ENCODE measurements at places on chromosomes 4 and X.

DNA sequence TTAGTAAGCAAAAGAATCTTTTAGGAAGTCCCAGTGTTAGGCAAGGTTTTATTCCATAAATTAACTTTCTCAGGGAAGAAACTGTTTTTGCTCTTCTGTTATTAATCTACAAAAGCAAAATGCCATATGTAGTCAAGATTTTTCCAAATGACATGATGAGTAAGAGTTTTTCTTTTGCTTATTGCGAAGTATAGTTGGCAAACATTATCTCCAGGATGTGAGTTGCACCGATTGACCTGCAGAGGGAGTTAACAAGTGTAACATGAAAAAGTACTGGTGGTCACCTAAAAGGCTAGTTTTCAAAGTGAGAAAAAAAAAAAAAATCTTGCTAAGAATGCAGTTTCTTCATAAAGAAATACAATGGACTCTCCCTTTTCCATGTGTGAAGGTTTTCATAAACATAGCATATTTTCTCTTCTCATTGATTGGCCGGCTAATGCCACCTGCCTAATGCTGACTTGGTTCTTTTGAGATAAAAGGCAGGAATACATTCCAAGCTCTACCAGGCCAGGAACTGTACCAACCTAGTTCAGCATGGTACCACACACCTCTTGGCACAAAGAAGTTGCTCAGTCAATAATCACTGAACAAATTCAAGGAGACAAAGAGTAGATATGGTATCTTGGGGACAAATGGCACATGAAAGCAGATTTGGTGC, 100.2 kb downstream of the LNX1 start:
- DNase-seq, result no peak

DNA sequence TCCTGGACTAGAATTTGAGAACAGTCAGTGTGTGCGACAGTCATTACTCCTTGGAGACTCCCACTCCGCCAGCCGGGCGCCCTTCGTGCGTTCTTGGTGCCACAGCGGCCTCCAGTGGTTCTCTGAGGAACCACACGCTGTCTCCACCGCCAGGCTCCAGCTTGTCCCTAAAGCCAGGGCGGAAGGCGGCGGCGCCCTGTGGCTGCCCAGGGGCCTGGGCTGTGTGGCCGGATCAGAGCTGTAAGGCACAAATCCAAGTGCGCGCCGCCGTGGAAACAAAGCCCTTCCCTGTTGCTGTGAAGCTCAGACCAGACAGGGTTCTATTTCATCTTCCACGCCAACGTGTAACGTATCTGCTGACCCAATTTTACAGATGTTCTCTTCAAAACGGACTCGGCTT, 34.2 kb downstream of the IDS start:
- DNase-seq, result peak; percentile 36

DNA sequence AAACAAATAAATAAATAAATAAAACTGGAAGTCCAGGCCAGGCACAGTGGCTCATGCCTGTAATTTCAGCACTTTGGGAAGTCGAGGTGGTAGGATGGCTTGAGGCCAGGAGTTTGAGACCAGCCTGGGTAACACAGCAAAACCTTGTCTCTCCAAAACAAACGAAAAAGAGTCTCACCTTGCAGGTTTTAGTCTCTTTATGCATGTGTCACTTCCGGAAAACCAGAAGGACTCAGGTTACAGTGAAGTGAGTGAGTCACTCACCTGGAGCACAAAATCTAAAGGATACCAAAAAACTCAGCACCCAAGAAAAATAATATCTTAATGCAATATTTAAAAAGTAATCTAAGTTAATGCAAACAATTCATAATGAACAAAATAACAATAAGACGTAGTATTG, 20.1 kb upstream of the SLC34A2 start:
- DNase-seq, result no peak

GRCh38 chr4:48985602-48985975, 486 bp upstream of the CWH43 start:
- no peak for DNase-seq

DNA sequence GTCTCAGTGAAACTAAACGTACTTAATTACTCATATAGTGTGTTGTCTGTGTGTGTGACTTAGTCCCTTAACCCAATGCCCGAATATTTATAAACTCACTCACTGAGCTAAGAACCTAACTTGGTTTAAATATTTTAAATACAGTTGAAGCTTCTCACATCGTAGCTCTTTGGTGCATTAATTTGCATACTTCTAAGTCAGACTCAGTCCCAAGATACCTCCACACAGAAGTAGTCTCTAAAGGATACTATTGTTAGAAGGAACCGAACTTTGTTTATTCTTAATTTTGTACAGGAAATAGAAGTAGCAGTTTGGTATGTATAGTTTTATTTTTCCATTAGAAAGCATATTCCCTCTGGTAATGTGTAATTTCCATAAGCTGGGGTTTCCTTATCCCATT, 54.0 kb upstream of the NKAP start:
- no peak for DNase-seq

- no peak for DNase-seq
These were observed 12.1 kb upstream of the ING2 start for GRCh38 chr4:183492791-183493222.

DNA sequence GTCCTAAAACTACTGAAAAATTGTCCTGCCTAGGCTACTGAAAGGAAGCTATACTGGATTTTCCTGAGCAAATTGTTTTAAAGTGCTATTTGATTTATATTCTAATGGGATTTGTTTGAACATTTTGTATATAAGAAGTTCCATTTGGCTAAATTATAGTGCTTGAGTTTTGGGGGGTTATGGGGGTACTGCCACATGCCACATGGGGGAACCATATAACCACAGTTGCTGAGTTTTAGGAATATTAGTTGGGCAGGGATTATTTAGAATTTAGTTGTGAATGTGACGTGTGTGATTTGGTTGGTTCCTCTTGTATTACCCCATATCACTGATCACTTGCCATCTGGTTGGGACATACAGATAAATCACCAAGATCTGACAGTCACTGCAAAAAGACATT, 224.5 kb upstream of the TAPT1 start:
- no peak for DNase-seq

- DNase-seq, result no peak
These were observed 20.3 kb downstream of the P2RY8 start for GRCh38 chrX:1516596-1517104.

GRCh38 chr4:86848732-86849619, at the start of gene SLC10A6:
SLC10A6 (minus strand) TSS chr4:86849384; CDS start chr4:86849115, 269 bp downstream.
- DNase-seq, result no peak

- DNase-seq, result peak; percentile 16
These were observed 152.0 kb upstream of the SLC4A4 start for GRCh38 chr4:71186566-71187403.

- DNase-seq, result no peak
These were observed 568 bp downstream of the FHDC1 start for GRCh38 chr4:152936446-152937335.

- peak; percentile 5 for DNase-seq
These were observed 23.5 kb downstream of the NDP start for GRCh38 chrX:43949669-43950068.

- DNase-seq, result no peak
These were observed 56.4 kb upstream of the PAK3 start for GRCh38 chrX:111039606-111040005.

GRCh38 chrX:37753384-37753783, 26.5 kb upstream of the CYBB start:
- DNase-seq, result no peak

GRCh38 chr4:144674711-144675110, 28.8 kb downstream of the HHIP start:
- no peak for DNase-seq

DNA sequence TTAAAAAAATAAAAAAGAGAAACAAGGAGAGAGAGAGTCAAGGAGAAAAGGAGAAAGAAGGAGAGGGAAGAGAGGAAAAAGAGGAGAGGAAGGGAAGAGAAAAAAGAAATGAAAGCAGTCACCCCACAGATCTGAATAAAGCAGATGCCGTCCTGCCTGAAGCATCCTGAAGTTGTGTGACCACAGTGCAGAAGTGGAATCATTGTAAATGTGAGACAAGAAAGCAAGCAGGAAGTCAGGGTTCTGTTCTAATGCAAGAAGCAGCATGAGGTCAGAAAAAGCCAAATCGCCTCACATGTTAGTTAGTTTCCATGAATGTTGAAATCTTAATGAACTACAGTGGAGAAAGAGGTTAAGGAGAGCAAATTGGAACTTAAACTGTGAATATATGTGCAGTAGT, 692.5 kb downstream of the CENPC start:
- DNase-seq, result no peak

DNA sequence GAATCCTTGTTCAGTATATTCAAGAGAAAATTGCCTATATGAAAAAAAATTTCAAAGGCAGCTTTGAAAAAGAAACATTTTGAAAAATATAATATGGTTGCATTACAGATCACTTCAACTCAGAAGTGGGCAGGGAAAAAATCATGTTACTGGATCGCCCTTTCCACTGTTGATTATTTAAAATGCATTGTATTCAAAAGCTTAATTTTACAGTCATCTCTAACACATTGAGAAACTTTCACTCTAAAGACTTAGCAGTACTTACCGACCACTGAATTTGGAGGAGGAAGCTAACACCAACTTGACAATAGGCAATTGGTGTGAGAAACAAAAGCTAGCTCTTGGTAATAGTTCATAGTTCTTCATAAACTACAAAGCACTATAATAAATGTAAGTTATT, 101.9 kb downstream of the CEP135 start:
- no peak for DNase-seq

GRCh38 chrX:43974741-43975465, 1.7 kb upstream of the NDP start:
- no peak for DNase-seq

DNA sequence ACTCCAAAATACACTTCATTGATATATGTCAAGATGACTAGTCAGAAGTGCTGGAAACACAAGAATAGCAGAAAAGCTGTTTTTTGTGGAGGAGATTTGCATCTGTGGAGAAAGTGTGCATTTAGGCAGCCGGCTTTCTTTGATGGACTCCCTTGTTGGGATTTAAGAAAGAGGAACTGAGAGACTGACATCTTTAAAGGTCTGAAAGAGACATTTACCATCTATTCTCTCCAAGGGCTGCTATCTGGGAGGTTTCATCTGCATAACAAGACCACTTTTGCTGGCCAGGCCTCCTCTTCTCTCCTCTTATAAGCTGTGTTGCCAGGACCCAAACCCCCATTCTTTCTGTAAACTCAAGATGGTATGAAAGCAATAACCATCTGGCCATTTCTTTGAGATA, 1065.0 kb downstream of the NLGN4X start:
- no peak for DNase-seq

DNA sequence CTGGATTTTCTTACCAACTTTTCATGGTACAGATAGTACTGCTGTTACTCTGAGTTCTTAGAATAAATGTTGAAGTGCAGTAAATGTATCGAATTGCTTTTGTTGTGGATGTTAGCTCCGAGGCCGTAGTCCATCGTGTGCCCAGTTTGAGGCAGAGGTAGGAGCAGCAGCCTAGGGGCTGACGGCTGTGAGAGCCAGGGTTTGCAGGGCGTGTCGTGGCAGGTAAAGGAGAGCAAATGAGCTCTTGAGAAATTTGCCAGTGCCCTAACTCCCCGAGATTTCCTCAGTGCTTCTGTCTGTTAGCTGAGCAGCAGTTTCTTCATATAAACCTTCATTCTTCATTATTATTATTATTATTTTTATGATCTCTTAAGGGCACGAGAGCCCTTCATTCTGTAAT, 21.6 kb downstream of the PRIMPOL start:
- DNase-seq, result no peak

DNA sequence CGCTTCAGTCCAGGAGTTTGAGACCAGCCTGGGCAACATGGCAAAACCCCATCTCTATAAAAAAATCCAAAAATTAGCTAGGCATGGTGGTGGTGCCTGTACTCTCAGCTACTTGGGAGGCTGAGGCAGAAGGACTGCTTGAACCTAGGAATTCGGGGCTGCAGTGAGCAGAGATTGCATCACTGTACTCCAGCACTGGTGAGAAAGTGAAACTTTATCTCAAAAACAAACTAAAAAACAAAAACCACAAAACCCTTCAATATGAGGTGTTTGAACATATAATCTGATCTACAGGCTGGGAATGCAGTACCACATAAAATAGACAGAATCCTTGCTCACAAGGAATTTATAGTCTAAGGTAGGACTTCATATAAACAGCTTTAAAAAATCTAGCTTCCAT, 103.9 kb downstream of the PDS5A start:
- DNase-seq, result peak; percentile 12

DNA sequence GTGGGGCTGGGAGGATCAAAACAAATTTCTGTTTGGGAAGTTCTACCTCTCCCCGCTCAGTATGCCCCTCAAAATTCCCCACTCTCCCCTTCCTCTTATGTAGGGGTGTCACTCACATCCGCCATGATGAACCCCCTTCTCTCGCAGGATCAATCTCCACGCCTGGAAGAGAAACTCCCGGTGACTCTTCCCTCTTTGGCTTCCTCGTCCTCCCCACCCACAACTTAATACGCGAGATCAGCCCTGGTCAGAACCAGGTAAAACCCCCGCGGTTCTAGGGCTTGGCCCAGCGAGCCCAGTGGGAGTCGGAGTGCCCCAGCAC, 427 bp downstream of the LAMTOR3 start:
- no peak for DNase-seq

GRCh38 chr4:98572697-98573096, 85.7 kb downstream of the TSPAN5 start:
- DNase-seq, result no peak

DNA sequence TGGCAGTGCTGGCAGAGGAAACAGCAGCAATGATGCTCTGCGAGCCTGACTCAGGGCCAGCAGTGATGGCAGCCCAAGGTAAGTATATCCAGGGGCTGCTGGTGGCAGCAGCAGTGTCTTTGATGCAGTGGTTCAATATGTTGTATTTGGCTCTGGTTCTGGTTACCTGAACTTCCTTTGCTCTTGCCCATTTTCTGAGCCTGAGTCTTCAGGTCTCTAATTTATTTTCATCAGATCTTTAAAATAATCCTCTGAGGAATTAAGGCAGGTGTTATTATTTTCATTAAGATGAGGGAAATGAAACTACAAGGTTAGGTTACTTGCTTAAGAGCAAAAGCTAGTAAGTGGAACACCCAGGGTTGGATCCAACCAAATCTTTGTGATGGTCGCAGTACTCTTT, 102.8 kb upstream of the BMP2K start:
- no peak for DNase-seq

GRCh38 chr4:153116291-153116680, 88.0 kb upstream of the TRIM2 start:
- DNase-seq, result peak; percentile 11

- DNase-seq, result no peak
These were observed 76.2 kb upstream of the ADGRG2 start for GRCh38 chrX:19198473-19198872.

DNA sequence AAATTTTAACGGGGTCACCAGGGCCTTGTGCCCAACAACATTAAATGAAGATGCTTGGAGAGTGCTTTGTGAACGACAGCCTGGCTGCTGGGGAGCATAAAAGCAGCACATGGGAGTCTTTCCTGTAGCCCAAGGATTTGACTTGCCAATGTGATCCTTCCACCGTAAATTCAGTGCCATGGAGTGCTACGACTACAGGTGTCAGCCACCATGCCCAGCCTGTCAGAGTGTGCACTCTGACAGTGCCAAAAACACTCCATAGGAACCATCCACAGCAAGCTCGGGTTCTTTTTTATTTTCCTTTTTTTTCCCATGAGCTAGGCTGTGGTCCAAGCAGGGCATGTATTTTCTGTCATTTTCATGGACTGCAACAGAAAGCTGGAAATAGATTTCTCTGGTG, 156.9 kb downstream of the NLGN4X start:
- DNase-seq, result no peak

GRCh38 chr4:165131247-165131832, 18.7 kb upstream of the TMEM192 start:
- peak; percentile 80 for DNase-seq

- no peak for DNase-seq
These were observed 59.2 kb upstream of the SLC39A8 start for GRCh38 chr4:102404431-102404969.

GRCh38 chr4:122450847-122451246, 5.7 kb downstream of the IL2 start:
- peak; percentile 25 for DNase-seq

Data from CD4-positive, alpha-beta T cell treated with Interleukin-4 for 4 hours (primary cell).